Stimulated activated CD4-positive, alpha-beta T cell treated with anti-CD3 and anti-CD28 coated beads, Interleukin-2, amount 100 ng/mL, for 48 hours (primary cell): ENCODE measurements at places on chromosomes 1 and 21.

DNA sequence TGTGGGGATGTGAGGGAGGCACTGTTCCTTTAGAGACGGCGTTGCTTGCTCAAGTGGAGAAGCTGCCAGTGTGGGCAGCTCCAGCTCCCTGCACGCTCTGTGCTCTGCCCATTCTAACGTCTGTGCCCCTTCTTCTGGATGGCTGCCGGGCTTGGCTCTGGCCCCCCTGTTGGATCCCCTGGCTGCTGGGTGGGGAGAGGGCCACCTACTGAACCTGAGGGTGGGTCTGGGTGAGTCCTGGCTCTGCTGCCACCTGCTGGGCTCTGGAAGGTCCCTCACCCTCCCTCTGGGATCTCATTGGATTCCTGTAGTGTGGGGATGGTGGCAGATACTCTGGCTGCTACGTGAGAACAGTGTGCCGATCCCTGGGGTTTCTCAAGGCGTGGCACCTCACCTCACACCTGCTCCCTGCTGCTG is 5.0 kb downstream of the PFKL start:
- peak; percentile 41 for DNase-seq

DNA sequence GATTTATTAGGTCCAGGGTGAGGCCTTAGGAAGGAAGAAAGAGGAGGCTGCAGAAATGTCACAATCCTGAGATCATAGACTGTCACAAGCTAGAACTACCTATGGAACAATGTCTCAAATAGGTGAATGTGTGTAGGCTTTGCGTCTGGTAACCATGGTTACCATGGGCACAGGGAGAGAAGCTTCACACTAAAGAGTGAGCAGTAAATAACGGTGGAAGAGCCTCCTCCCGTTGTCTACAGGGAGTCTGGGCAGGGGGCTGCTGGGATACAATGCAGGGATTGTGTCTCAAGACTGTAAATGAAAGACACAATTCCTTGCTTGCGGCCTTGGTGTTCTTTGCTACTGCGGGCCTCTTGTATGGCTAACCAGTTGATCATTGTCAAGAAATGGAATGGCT is 28.2 kb upstream of the KCNJ6 start:
- no peak for DNase-seq

DNA sequence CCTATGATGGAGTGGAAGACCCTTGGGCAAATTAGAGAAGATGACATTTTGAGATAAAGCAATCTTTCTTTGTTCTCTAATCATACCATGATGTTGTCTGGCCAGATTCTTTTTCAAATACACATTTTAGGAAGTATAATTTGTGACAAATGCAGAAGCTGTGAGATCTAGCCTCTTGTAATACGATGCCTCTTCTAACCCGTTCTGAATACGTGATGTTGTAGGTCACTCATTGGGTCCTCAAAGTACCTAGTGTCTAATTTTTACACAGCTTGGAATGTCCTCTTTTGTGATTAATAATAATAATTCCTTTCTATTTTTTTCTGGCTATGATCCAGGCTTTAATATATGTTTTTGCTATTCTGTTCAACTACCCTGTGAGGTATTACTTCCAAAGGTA is 502.7 kb downstream of the NUF2 start:
- DNase-seq: no peak

- peak; percentile 29 for DNase-seq
Measured at GRCh38 chr21:34029743-34030528, 43.4 kb upstream of the MRPS6 start.

GRCh38 chr1:80807981-80808380 is 992.8 kb upstream of the ADGRL2 start:
- DNase-seq: no peak

GRCh38 chr1:228098323-228098931 is 4.7 kb downstream of the C1orf35 start:
- no peak for DNase-seq

GRCh38 chr1:224513383-224513782 is 78.8 kb upstream of the WDR26 start:
- DNase-seq: no peak

DNA sequence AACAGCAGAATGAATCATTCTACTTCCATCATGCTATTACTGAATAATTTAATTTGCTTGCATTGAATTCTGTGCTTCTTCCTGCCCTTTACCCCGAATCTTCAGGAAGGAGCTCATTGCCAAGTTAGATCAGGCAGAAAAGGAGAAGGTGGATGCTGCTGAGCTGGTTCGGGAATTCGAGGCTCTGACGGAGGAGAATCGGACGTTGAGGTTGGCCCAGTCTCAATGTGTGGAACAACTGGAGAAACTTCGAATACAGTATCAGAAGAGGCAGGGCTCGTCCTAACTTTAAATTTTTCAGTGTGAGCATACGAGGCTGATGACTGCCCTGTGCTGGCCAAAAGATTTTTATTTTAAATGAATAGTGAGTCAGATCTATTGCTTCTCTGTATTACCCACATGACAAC is 44.2 kb downstream of the MAP3K7CL start:
- no peak for DNase-seq

- DNase-seq: no peak
Measured at GRCh38 chr1:156660752-156661112, 16.5 kb downstream of the NES start.

GRCh38 chr1:100039591-100039990 is 69.8 kb downstream of the SLC35A3 start:
- DNase-seq: no peak

DNA sequence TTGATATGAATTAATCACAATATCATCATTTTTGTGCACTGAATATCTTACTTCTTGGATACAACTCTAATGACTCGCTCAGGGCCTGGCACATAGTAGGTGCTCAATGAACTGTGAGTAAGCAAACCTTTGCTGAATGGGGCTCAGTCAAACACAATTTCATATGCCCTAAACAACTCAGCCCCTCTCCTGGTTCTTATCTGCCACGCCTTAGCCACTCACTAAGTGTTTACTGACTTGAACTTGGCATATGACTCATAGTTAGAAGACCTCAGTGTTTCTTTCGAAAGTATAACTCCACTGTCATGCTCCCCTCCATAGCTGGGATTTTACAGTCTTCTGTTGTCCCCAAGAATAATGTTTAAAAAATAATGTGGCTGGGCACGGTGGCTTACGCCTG is 4.8 kb upstream of the IFNLR1 start:
- no peak for DNase-seq

- peak; percentile 79 for DNase-seq
Measured at GRCh38 chr21:45138199-45139002, 64.0 kb downstream of the ADARB1 start.

DNA sequence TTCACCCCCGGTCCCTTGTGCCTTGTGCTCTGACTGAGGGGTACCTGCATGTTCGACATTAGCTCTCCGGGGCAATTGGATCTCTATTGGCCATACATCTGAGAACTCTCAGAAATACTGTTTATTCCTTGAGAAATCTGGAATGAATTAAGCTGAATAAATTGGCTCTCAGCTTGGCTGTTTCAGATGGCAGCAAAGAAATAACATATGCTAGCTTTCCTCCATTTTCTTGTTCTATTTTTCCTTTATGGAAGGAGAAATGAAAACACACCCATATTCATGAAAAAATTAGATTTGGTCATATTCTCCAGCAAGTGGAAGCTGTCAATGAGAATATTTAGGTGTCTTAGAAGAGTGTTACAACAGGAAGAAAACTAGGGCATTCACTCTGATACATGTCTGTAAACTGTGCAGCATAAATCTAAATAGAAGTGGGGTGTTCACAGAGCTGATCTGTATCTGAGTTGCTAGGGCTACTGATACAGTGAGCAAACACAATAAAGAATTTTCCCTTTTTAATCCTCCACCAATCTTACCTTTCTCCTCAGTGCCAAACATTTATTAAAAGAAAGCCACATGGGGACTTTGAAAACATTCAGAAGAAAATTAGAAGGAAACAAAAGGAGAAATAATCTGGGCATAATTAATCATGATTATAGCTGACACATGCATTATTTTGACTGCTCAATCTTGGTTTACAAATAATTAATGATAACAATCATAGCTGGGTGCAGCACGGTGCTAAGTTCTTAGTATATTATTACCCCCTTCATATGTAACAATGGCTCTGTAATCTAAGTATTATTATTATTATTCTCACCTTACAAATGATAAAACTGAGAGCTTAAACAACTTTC is 671.9 kb upstream of the USP24 start:
- DNase-seq: no peak

GRCh38 chr1:169196581-169196980 is 90.1 kb downstream of the ATP1B1 start:
- no peak for DNase-seq

GRCh38 chr1:26897351-26897750 is 2.9 kb downstream of the GPATCH3 start:
- no peak for DNase-seq

- DNase-seq: no peak
Measured at GRCh38 chr1:160819186-160819585, 23.2 kb downstream of the LY9 start.

DNA sequence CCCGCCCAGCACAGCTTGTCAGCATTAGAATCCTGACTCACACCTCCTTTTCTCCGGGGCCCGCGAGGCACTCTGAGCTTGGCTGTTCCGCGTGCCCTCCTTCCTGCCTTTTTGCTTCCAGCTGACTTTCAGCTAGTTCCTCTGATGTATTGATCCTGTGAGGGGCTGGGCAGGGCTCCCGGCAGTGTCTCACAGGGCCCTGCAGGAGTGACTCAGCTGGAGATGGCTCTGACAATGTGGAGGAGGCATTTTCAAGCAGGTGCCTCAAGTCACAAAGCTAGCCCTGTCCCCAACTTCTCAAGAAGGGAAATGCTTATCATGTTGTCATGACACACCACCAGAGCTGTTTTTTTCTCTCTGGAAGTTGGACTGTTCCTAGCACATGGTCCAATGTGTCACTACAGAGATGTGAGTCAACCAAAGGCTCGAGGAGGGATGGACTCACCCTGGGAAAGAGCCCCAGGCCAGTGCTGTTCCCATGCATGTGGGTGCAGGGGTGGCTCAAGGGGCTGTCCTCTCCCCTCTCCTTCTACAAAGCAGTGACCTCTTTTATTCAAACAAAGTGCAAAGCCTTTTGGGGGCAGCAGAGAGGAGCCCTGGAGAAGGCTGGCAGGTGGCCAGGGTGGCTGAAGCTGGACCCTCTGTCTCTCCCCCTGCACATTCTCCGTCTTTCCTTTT is 30.6 kb downstream of the SYT6 start:
- no peak for DNase-seq
